ENCODE measurements at places on chromosomes 4 and X. TPM values are rescaled to one million over a fixed set of nuclear protein-coding genes. Genes with fewer than 3 reads are reported as not detected.

The GRID2 gene
- 1.6 TPM for total RNA-seq

The SOWAHD gene
- 0.31 TPM for total RNA-seq

The PLP1 gene
- 84.1 TPM for total RNA-seq

The ACSL4 gene
- 38.1 TPM for total RNA-seq

The TSPAN6 gene
- total RNA-seq, result 28.4 TPM

The DSPP gene
- not detected for total RNA-seq

The TMEM31 gene
- total RNA-seq, result not detected

The DACH2 gene
- total RNA-seq, result 0.72 TPM

The TMPRSS11F gene
- 0.72 TPM for total RNA-seq

The PNCK gene
- total RNA-seq, result 0.92 TPM

The GALNT7 gene
- total RNA-seq, result 29.3 TPM

The ANAPC4 gene
- 36.4 TPM for total RNA-seq

The SCML2 gene
- total RNA-seq, result 5.5 TPM
